Activated naive CD8-positive, alpha-beta T cell treated with anti-CD3 and anti-CD28 coated beads for 36 hours (primary cell): ENCODE measurements at places on chromosomes 6 and 20.

GRCh38 chr20:61862881-61863280, 202.8 kb downstream of the TAF4 start:
- no peaks in the 10 kb centered on the region for H3K36me3 ChIP-seq
- H3K4me3 ChIP-seq, result no peak overlapping the region
- H3K27me3 ChIP-seq, result no peaks in the 10 kb centered on the region
- no peak overlapping the region for H3K27ac ChIP-seq
- no peaks in the 10 kb centered on the region for H3K4me1 ChIP-seq

- H3K27me3 ChIP-seq, result peaks cover 13% of the 10 kb centered on the region
- H3K36me3 ChIP-seq, result peaks cover 1% of the 10 kb centered on the region
- H3K4me3 ChIP-seq, result no peak overlapping the region
- H3K27ac ChIP-seq, result no peak overlapping the region
Measured at GRCh38 chr6:105786890-105787655, 299.1 kb upstream of the PRDM1 start.

- H3K27ac ChIP-seq, result no peak overlapping the region
- peak; percentile 81 for DNase-seq
- H3K36me3 ChIP-seq, result peaks cover 2% of the 10 kb centered on the region
- peak overlapping the region; percentile 52 for H3K4me3 ChIP-seq
Measured at GRCh38 chr6:44002593-44003344, 124.5 kb downstream of the MRPL14 start.

DNA sequence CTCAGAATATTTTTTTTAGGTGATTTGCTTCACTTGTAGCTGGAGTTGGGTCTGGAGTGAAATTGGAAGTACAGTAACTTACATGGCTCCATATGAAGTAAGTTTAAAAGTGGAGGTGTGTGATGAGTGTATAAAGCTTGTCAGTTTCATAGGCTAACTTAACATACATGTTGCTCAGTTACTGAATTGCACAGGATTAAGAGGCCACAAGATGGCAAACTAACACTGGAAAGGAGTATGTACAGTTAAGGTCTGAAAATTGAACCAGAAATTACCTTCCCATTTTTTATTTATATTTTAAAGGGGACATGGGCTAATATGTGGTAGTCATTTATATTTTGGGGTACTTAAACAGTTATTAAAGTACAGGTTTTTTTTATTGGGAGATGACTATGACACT, 45.3 kb upstream of the SMIM8 start:
- no peaks in the 10 kb centered on the region for H3K27me3 ChIP-seq
- no peaks in the 10 kb centered on the region for H3K36me3 ChIP-seq
- no peak for DNase-seq
- H3K4me3 ChIP-seq, result no peak overlapping the region

- H3K36me3 ChIP-seq, result peaks cover 52% of the 10 kb centered on the region
- no peak for DNase-seq
- H3K27me3 ChIP-seq, result peaks cover 3% of the 10 kb centered on the region
- H3K4me1 ChIP-seq, result peaks cover 12% of the 10 kb centered on the region
- no peak overlapping the region for H3K4me3 ChIP-seq
Measured at GRCh38 chr20:49948178-49948577, 12.0 kb downstream of the RNF114 start.
